Daoy (cell line): ENCODE measurements at places on chromosomes 1 and 21. TPM values are rescaled to one million over a fixed set of nuclear protein-coding genes. Genes with fewer than 3 reads are reported as not detected.

PRR9 gene
- total RNA-seq, result 0.11 TPM in 1 of 2 replicates, not detected in the other

GCSAML gene
- total RNA-seq, result 2.7 and 3.8 TPM in 2 replicates

HMGCS2 gene
- not detected in 2 replicates for total RNA-seq

EXTL1 gene
- total RNA-seq, result 0.06 and 0.15 TPM in 2 replicates

EXO1 gene
- 54.2 and 67.1 TPM in 2 replicates for total RNA-seq

- DNase-seq, result no peak
These were observed 409.3 kb downstream of the PTPRU start for GRCh38 chr1:29645586-29645985.

DNA sequence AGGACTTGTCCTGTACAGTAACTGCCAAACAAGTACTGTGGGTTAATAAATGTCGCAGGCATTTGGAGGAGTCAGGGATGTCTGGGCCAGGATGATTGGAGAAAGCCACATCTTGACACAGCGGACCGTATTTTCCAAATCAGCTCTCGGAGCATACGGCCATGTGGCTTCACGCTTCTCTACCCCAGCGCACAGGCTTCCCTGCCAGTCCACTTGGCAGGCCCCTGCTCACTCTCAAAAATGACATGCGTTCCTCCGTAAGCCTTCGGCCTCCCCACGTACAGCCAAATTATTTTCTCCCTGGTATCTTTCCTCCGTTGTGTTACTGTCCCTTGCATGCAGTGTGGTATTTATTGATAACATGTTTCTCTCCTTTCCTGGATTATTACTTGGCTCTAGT, 7.2 kb upstream of the LRRC38 start:
- no peak for DNase-seq

DNA sequence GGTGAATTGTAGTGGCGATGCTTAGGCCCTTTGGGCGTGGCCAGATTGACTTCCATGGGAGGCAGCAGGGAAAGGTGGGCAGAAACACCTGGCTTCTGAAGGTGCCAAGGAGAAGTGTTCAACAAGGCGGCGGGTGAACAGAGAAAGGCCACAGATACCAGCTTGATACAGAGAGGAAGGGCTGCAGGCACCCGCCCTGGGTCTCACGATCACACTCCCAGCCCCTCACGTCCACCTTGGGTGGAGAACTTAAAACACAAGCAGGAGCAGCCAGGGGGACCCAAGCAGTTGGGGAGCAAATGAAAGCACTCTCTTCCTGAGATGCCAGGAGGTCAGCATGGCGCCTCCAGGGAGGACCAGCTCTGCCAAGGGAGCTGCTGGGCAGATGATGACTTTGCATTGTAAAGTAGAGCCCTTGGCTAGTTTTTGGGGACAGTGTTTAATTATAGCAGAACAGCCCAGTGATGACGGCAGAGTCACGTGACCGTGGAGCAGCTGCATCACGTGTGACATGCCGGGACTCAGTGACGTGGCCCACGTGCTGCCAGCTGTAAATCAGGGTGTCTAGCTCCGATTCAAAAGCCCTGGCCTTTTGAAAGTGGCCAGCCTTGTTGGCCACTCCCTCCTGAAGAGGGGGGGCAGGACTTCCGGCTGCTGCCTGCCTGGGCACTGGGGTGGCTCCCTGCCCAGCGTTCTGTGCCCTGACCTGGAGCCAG, 19.0 kb downstream of the SLC37A1 start:
- DNase-seq, result peak; percentile 27

DNA sequence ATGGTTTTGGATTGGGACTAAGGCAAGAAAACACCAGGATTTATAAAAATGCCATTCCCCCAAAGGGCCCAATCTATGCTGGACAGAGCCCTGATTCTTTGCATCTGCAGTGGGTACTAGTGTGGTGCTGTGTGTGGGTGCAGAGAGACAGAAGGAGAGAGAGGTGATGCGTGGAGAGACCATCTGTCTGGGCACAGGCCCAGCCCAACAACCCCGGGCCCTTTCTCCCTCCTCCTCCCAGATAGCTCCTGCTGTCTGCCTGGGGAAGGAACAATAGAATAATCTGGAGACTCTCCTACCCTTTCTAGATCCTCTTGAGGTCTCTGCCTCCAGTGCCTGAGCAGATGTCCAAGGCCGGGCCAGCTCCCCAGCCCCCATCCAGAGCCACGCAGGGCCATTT, 15.1 kb downstream of the KIAA1614 start:
- no peak for DNase-seq

DNA sequence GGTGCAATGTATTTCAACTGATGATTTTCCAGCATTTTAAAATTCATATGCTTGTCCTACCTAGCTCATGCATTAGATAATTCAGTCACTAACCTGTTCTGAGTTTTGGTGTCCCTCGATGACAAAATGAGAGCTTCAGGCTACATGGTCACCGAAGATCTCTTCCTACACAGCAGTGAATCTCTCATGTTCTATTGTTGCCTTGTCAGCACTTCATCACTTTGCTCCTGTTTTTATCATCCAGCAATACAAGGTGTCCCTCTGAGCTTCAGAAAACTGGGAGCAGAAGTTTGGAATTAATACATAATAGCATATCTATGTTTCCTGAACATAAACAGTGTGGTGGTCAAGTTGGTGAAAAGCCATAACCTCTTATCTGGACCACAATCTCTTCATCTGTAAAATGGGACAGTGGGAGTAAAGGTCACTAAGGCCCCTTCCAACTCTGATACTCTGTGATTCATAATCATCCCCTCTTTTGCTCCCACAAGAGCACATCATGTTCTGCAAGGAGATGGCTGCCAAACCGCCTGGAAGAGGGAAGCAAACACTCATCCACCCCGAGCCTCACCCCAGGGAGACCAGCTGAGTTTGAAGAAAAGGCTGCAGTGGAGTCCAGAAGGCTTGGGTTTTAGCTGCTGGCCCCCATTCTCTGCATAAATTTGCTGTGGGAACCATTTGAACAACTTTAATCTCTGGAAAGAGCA, 137.9 kb upstream of the F3 start:
- DNase-seq, result no peak

DNA sequence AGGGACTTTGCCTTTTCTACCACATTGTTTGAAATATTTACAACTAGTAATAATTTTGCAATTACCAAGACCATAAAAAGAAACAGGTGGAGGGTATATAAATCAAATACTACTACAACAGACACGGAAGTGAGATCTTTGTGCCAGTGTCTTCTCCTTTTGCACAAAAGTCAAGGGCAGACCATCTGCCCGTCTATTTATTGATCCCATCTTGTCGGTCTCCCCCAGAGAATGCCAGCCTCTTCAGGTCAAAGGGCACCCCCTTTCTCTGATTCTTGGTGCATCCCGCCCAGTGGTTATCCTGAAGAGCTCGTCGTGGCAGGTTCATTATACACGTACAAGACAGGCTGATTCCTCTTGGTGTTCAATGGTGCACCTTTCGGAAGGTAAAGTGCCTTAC, 4.8 kb upstream of the PDE9A start:
- DNase-seq, result no peak

DNA sequence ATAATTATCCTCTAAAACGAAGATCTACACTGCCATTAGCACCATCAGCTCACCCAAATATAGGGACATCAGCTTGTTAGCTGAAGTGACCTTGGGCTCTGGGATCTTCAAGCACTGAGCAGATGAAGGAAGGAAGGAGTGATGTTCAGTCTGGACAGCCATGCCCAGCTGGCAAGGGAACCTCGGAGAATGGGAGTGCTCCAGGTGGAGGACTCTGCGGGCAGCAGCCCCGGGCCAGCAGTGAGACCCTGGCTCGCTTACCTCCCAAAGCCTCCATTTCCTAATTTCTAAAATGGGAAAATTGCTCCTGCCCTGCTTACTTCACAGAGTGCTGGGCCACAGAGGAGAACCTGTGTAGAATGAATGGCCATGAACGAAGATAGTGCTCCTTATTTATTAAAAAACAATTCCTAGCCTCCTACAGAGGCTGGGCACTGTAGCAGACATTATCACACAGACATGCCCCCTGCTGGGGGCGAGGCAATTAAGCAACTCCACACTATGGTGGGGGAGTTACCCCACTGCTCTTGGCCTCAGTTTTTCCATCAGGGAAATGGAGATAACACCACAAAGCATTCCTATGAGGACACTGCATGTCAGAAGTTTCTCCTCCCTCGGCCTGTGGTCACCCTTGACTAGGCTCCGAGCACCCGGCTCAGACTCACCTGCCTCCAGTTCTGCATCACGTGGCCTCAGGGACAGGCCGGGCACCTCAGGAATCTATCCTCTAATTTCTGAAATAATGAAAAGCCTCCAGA, 117.6 kb downstream of the KCNN3 start:
- no peak for DNase-seq

DNA sequence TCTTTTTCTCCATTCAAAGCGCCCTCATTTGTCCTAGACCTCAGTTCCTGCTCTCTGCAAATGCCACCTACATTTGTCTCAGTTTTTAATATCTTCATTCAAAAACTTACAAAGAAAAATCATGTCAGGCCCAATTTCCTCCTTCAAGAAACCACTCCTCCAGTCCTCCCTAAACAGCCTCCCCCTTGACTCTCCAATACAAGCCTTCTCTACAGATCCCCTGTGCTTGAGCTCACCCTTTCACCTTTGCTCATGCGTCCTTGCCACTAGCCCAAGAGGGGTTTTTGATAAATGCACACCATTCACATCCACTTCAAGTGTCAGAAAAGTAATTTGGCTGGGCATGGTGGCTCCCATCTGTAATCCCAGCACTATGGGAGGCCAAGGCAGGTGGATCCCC, 140.6 kb downstream of the RERE start:
- DNase-seq, result no peak

DNA sequence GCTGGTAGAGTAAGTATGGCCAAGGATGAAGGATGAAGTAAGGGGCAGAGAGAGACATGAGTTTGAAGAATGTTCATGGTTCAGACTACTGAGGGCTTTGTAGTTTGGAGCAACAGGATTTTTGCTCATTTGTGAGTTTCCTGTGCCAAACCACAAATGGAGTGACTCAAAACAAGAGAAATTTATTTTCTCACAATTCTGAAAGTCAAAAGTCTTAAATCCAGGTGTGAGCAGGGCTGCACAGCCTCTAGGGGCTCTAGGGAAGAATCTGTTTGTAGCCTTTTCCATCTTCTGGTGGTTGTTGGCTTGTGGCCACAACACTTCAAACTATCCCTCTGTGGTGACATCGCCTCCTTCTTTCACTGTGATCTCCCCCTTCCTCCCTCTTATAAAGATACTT, 58.9 kb downstream of the RHOU start:
- peak; percentile 27 for DNase-seq

DNA sequence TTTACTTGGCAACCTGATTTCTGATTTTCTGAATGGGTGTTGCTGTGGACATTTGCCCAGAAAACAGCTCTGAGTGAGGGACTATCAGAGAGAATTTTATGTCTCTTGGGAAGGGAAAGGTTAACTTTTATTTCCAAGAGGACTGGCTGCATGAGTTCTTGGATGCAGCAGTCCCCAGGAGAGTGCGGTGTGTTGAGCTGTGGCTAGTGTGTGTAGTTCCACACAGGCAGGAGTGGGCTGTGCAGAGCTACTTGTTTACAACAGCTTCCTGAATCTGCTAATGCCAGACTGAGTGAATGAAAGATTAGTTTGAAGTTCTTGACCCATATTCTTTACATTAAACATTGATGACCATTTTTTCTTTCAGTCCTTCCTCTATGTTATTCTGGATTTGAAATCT, 41.0 kb upstream of the APOBEC4 start:
- DNase-seq, result no peak

- no peak for DNase-seq
These were observed 545.2 kb downstream of the LTN1 start for GRCh38 chr21:28447462-28447861.

GRCh38 chr1:233293556-233294446, 1.7 kb downstream of the PCNX2 start:
- no peak for DNase-seq

DNA sequence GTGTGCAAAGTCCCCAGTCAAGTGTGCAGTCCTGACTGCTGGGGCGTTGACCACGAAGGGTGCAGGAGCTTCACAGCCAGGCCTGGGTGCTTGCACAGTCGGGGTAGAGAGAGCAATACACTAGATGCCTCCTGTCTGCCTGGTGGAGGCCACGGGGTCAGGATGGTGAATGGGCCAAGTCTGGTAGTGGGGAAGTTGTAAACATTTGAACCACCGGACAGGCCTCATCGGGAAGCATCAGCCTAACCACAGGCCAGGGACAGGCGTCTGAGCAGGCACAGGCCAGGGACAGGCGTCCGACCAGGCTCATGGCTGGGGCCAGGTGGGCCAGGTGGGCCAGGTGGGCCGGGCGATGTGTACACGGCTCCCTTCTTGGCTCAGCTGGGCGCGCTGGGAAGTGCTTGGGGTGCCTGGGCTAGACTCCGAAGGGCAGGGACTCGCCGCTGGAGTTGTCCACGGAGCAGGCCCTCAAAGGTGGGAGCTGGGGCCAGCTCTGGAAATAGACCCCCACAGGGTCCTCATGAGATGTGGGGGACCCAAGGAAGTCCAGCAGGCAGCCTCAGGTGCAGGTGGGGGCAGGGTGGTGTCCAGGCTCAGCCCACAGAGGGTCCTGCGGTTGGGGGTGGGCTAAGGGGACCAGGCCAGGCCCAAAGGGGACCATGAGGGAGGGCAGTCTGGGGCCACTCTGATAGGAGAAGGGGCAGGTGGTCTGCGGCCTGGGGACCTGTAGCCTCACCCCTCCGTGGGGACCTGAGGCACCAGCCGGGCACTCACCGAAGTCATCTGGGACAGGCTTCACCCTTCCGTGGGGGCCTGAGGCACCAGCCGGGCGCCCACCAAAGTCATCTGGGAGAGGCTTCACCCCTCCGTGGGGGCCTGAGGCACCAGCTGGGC, 15.0 kb downstream of the COL6A1 start:
- no peak for DNase-seq

DNA sequence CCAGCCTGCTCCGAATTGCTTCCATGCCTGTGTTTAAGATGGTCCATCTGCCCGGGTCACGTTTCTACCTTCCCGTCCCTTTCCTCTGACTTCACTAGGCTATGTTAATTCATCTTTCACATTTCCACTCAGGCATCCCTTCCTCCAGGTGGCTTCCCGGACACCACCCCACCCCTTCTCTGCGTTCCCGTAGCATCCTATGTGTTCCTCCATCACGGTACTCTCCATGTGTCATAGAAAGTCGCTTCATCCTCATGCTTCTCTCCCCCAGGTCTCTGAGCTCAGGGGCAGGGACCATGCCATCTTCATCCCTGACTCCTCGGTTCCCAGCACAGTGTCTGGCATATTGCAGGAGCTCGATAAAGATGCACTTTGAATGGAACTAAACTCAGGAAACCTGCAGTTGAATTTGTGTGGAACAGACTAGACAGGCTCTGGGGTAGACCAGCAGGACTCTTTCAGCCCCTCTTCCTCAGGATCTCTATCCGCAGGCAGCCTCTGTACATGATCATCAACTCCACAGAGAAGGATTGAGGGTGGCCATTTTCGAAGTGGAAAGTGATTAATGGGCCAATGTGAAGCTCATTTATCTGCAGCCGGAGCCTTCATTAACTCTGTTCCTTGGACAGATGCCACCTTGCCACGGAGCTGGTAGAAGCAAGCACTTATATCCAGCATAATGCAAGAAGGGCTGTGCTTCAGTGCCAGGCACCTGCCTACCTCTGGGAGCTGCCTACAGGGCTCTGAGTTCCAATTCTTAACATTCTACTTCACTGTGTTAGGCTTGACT, 9.1 kb downstream of the C1orf226 start:
- DNase-seq, result no peak

DNA sequence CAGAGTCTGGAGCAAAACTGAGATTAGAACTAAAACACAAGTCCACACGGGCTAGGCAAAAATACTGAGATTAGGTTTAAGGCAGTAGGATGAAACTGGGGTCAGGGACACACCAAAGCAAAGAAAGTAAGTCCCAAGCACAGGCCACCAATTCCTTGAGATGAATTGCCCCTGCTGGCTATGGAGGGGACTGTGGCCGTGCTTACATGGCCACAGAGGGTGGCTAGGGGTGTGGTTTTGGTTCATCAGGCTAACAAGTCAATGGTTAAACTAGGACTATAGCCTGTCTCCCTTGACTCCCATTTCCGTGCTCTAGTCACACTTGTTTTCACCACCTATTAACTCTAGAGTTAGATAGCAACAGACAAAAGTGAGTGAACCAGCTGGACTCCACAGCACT, 394.8 kb downstream of the PBX1 start:
- DNase-seq, result no peak
